ENCODE measurements at places on chromosomes 12 and 14. TPM values are rescaled to one million over a fixed set of nuclear protein-coding genes. Genes with fewer than 3 reads are reported as not detected.
A peak's percentile ranks its signal among the peaks of the same experiment; 100 is the strongest.

GRCh38 chr12:78194448-78194847 lies 363.8 kb downstream of the NAV3 start:
- DNase-seq, result no peak

REM2 gene
- not detected for total RNA-seq

B3GNT4 gene
- total RNA-seq, result 0.21 TPM

GRCh38 chr12:43291516-43291915 lies 260.5 kb downstream of the ADAMTS20 start:
- no peak for DNase-seq

KCNK10 gene
- 0.69 TPM for total RNA-seq

GRCh38 chr12:92987362-92987761 lies 58.3 kb upstream of the EEA1 start:
- peak; percentile 89 for DNase-seq

DNA sequence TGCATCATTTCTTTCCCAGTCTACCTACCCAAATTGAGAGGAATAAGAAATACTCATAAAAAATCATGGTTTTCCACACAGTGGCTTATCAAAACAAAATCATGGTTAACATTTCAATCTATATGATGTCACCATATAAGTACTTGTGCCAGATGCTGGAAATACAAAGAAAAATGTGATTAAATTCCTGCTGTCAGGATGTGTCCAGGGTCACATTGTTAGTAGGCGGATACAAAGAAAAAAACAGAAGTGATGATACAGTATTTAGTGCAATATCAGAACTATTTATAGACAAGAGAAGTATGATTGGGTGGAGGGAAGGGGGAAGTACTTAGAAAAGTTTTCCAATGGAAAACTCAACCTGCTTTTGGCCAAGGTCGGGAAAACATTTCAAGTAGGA lies 47.0 kb upstream of the OR6J1 start:
- no peak for DNase-seq

GRCh38 chr14:36069535-36069900 lies 107.0 kb downstream of the PTCSC3 start:
- DNase-seq, result peak; percentile 76

CIROP gene
- not detected for total RNA-seq

GRCh38 chr14:71166180-71166837 lies 259.1 kb downstream of the PCNX1 start:
- DNase-seq, result peak; percentile 51

GRCh38 chr12:50065726-50066310 lies 8.4 kb downstream of the ASIC1 start:
- no peak for DNase-seq

DNA sequence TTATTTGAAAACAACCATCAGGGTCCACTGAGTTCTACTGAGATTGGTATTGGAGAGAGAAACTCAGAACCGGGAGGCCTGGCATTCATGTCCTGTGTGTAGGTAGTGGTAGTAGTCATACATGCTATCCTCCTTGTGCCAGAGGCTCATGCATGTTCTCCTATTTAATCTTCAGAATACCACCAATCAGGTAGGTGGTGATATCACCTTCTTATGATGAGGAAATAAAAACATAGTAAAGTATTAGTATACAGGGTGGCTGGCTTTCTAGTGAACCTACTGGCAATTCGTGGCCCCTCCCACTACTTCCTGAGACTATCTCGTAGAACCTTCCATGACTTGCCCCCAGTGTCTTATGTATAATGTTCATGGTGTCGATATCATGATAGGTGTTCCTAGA lies 40.5 kb upstream of the EID3 start:
- DNase-seq, result no peak

DNA sequence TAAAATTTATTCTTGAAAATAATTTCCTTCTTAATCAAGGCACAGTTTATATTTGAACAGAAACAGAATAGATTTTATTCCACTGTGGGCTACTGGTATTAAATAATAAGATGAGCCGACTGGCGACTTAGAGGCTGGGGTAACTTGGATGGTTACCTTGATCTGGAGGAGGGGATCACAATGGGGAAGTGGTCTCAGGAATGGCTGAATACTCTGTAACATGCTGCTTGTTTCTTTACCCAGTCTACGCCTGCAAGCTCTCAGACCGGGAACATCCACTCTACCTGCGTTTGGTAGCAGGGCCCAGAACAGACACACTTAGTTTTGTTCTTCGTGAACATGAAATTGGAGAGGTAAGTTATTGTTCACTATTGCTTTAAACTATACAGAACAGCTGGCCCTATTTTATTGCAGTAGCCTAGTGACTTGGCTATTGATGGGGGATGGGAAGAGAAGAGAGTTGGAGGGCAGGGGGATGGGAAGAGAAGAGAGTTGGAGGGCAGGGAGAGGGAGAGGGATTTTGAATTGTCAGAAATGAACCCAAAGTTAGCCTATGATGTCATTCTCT lies 67.9 kb downstream of the GNS start:
- no peak for DNase-seq

OR10A7 gene
- not detected for total RNA-seq

GRCh38 chr12:79531518-79531917 lies 159.2 kb downstream of the PAWR start:
- no peak for DNase-seq

GRCh38 chr14:36690311-36691040 lies 28.8 kb downstream of the PAX9 start:
- no peak for DNase-seq

DNA sequence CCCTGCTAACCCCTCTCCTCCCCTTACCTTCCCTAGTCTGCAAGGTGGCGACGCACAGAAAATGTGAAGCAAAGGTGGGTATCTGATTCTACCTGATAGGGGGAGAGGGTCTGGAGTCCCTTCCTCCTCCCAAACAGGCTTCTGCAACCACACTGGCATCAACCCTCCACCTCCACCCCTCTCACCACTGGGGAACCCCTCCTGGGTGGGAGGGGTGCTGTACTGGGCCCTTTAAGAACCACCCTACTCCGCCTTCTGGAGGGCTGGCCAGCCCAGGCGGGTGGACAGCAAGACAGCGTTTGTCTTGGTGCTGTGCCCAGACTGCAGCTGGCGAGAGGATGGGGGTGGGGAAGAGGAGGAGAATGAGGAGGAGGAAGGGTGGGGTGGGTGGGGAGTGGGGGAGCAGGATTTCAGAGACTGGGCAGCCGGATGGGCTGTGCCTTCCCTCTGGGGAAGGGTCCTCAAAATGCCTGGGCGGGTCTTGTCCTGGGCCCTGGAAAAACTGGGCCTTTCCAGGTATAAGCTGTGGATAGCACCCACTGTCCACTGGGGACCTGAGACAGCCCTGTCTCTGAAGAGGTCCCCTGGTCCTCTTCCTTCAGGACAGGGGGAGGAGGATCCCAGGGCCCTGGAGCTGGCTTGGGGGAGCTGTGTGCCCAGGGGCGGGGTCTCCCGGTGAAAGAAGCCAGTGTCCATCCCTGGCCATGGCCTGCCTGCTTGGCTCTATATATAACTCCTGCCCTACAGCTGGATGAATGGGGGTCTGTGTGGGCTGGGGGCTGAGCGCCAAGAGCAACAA lies 2.8 kb downstream of the TNS2 start:
- peak; percentile 38 for DNase-seq

- no peak for DNase-seq
Observed at GRCh38 chr12:92151916-92152315, 6.3 kb upstream of the BTG1 start.

FAM186B gene
- total RNA-seq, result 0.95 TPM

DNA sequence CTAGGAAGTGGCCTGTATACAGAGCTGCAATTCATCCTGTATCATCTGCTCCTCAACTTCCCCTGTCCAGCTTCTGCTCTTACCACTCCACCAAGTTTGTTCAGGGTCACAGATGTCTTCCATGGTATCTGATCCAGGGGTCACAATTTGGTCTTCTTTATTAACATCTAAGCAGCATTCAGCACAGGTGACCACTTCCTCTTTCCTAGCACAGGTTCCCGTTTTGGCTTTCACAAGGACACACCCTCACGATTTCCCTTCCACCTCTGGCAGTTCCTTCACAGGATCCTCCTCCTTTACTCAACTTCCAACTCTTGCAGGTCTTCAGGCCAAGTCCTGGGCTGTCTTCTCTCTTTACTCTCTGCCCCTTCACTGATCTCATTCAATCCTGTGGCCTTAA lies 93.6 kb downstream of the TTC7B start:
- no peak for DNase-seq

GRCh38 chr12:89968151-89968700 lies 259.6 kb upstream of the ATP2B1 start:
- DNase-seq, result no peak

- no peak for DNase-seq
Observed at GRCh38 chr12:53478865-53479264, 20.4 kb downstream of the MAP3K12 start.

GLIPR1L1 gene
- not detected for total RNA-seq

DNA sequence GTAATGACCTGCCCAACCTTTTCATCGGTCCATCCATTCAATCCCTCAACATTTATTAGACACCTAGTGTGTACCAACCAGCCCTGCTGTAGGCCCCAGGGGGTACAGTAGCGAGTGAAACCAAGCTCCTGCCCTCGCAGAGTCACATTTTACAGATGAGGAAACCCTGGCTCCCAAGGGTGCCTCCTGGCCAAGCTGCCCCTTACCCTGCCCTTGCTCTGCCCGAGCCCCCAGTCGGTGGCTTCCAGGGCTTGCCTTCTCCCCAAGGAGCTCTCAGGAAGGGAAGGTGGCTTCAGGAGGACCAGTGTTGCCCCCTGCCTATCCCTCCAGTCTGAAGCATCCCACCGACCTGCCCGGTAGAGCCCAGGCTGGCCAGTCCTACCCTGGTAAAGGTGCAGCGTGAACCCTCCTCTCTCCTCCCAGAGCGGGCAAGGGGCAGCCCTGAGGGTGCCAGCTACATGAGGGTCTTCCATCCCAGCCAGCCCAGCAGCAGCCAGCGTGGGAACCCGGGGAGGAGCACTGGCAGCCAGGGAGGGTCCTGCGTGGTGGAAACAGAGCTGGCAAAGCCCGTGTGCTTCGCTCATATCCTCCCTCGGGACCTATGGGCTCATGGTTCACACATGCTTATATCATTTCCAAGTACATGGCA lies 670 bp upstream of the BEGAIN start:
- DNase-seq, result no peak

DNA sequence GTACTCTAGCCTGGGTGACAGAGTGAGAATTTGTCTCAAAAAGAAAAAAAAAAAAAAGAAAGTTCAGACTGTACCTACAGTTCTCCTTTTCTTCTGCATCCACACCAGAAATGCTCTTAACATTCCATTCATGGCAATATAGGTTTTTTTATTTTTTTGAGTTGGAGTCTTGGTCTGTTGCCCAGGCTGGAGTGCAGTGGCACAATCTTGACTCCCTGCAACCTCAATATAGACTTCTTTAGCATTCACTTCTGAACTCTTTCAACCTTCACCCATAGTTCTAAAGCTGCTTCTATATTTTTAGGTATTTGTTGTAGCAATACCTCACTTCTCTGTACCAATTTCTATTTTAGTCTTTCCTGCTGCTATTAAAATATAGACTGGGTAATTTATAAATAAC lies 1095.7 kb downstream of the FLRT2 start:
- no peak for DNase-seq

- DNase-seq, result no peak
Observed at GRCh38 chr12:105892362-105892910, 246.3 kb downstream of the NUAK1 start.

GRCh38 chr14:76924371-76925096 lies 98.3 kb downstream of the LRRC74A start:
- DNase-seq, result no peak

All from SK-MEL-5 (cell line).